ENCODE measurements at places on chromosomes 7 and 10.
A peak's percentile ranks its signal among the peaks of the same experiment; 100 is the strongest.

DNA sequence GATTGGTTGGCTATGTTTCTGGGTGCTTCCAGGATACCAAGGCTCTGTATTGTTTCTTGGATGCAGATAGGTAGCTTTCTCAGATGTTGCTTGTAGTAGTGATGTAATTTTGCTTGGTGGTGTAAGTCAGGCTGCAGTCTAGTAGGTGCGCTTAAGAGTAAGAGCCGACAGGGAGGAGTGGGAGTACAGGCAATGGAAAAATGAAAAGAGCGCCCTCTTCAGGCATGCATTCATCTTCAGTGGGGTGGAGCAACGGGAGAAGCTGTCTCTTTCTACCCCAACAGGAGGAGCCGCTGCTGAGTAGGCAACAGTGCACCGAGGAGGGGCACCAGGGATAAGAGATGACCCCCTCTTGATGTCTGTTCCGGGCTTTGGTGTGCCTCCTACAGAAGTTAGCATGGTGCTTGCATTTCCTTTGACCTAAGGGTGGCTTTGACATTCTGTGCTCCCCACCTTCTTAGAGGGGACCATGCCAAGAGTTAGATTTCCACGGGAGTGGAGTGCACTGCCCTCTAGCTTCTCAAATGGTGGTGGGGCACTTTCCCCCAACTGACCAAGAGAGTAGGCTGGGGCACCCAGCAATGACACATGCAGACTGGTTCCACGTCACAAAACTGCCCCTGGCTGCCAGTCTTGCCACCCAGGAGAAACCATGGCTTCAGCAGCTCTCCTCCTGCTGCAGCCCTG lies 56.1 kb downstream of the ZNF783 start:
- DNase-seq = peak; percentile 31

GRCh38 chr7:28078036-28078901 lies 102.3 kb downstream of the JAZF1 start:
- no peak for DNase-seq

- DNase-seq = no peak
These were observed 149.5 kb downstream of the CXCL12 start for GRCh38 chr10:44235363-44235762.

GRCh38 chr10:66760941-66761340 lies 164.9 kb upstream of the LRRTM3 start:
- no peak for DNase-seq

DNA sequence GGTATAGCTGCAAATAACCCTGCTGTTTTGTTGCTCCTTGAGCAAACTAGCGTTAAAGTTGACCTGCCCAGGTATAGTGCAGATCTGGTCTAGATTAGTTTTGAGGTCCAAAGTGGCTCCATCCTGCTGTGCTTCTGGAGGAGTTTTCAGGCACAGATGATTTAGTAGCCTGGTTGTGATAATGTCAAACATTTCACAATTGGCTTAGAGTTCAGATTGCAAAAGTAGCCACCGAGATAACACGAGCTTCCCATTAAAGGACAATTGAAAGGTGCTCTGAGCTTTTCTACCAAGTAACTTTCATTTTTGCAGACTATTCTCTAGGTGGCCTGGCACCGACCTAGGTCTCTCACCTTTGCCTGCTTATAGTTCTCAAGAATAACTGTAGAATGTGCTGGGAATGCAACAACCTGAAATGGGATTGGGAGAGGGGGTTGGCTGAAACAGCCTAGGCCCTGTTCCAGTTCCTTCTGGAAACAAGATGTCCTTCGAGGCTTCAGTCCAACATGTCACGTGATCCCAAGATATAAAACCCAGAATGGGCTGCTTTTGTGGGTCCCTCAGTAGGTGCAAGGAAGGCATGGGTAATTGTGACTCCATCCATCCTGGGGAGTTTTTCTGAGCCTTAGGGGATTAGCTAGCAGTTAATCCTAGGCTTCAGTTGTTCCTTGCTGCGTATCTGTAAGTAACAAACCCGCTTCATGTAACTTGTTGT lies 201.0 kb downstream of the CHRM2 start:
- DNase-seq = no peak

DNA sequence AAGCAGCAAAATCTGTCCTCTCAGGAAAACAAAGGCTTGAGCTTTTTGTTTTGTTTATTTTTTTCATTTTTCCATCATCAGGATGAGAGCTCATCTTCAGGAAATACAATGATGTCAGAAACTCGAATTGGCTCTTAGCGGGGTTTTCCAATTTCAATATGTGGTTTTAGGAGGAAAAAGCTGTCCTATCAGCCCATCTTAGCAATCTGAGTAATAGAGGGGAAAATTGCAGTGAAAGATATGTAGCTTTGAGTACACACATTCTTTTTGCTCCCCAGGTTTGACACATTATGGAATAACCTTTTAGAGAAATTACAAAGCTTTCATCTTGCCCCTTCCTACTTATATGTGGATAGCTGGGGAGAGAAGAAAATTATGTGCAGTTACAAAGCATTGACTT lies 113.6 kb upstream of the MYO3A start:
- no peak for DNase-seq

DNA sequence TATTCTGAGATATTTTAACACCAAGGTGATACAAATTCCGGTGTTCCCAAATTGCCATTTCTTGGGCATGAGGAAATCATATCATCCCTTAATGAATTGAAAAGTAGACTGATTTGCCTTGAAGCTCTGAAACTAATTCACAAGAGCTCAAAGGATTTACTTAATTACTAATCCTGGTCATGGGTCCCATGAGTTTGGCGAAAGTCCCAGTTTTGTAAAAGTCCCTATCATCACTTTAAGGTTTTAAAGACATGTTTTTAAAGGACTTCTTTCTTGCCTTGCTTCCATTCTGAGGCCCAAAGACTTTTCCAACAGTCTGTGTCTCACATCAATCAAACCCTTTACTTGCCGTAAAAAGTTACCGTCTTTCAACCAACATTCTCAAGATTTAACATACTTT lies 377.9 kb downstream of the DNAJB9 start:
- DNase-seq = no peak

DNA sequence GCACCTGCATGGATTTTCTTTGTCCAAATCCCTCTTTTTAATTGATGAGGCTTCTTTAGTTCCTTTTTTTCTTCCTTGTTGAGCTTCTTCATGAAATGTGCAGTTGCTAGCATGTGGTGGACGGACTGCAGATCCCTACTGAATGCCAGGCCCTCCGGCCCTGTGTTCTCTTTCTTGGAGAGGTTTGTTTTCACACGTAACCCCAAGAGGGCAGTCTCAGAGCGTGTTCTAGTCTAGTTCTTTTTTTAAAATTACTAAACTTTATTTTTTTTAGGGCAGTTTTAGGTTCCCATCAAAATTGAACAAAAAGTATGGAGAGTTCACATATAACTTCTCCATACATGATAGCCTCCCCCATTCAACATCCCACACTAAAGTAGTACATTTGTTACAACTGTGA lies 190.0 kb downstream of the CFTR start:
- peak; percentile 20 for DNase-seq

GRCh38 chr7:69412331-69413146 lies 185.7 kb upstream of the AUTS2 start:
- DNase-seq = peak; percentile 51

GRCh38 chr10:4267086-4267773 lies 482.2 kb upstream of the KLF6 start:
- DNase-seq = no peak

DNA sequence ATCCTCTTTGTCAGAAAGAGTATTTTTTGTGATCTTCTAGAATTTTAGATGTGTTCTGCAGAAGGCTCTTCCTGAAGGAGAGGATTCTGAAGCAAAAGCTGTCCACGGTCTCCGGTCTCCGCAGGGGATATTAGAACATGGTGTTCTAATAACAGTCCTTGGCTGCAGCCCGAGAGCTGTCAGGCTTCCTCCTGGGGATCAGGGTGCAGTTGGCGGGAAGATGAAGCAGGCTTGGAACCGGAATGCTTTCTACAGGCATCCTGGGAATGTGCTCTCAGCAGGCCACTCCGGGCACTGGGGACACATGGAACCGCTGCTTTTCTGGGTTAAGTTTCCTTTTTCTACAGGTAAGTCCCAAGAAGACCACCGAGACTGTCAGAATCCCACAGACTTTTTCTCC lies 118.6 kb upstream of the PARD3 start:
- peak; percentile 64 for DNase-seq

- no peak for DNase-seq
These were observed 314.1 kb downstream of the WDR11 start for GRCh38 chr10:121165276-121165675.
